RWPE1 (cell line): ENCODE measurements at places on chromosomes 3 and 15.

GRCh38 chr3:34203386-34203785 lies 405.0 kb downstream of the PDCD6IP start:
- no peak for DNase-seq

- DNase-seq = no peak
Measured at GRCh38 chr3:62837145-62837787, 38.0 kb downstream of the CADPS start.

DNA sequence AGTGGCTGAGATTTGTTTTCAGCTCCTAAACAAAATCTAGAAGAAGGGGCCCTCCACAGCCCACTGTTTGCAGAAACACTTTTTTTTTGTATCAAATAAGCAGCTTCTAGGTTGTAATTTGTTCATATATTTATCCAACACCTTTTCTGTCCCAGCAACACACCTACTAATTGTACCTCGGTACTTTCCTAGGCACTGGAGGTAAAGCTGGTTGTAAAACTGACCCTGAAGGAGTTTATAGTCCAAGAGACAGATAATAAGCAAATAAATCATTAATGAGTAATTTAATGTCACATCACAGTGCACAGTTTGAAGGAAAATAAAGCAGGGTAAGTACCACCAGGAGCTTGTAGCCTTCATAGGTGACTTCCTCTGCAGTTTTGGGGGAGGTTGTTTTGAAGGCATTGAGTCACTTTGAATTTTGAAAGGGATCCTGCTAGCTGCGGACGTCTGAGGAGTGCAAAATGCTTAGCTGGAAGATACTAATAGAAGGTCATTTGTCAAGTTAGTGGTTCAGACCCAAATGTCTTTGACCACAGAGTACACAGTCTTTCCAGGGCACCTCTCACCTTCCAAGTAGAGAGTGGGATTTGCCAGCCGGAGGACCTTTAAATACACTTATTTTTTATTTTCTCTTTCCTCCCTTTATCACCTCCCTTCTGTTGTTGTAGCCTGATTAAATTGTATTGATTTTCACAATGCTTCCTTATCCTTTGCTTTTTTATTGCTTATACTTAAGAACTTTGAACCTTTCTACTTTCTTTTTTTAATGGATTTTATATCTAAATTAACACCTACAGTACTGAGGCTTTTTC lies 53.8 kb downstream of the CMSS1 start:
- no peak for DNase-seq

DNA sequence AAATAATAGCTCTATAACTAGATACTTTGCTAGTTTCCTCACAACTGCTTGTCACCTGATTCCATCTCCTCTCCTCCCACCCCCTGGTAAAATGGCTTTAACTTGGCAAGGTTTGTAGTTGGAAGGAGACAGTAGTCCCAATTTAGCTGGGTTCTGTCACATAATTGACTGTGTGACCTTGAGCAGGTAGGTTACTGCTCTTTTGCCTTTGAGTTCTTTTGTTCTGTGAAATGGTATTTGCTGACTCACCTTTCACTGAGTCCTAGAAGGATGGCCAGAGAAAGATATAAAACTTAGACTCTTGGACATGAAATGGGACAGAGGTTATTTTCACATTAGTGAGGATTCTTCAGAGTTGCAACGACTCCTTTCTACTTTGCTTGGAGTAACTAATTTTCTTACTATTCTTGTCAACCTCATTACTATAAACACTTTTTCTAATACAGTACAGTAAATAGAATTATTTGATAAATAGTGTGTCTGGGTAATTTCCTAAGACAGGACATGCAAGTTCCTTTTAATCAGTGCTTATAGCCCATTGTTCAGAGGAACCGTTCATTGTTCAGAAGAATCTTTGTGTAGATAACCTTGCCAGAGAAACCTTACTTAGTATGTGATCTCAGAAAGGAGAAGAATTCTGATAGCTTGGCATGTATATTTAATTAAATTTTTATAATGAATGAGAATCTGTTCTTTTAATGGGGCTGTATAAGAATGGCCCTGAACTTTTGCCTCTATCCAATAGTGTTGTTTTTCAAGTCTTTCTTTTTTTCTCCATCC lies 14.3 kb downstream of the AKAP13 start:
- no peak for DNase-seq
